Upper lobe of left lung (tissue), 6 donors: ENCODE measurements at places on chromosomes 11 and 22. TPM values are rescaled to one million over a fixed set of nuclear protein-coding genes. Genes with fewer than 3 reads are reported as not detected.

WT1 gene
- total RNA-seq: 1.1 TPM

GRCh38 chr11:74226907-74227306 lies 55.8 kb downstream of the PPME1 start:
- no peak for DNase-seq

- no peak for DNase-seq
Observed at GRCh38 chr11:33262011-33262645, 4.9 kb downstream of the HIPK3 start.

DNA sequence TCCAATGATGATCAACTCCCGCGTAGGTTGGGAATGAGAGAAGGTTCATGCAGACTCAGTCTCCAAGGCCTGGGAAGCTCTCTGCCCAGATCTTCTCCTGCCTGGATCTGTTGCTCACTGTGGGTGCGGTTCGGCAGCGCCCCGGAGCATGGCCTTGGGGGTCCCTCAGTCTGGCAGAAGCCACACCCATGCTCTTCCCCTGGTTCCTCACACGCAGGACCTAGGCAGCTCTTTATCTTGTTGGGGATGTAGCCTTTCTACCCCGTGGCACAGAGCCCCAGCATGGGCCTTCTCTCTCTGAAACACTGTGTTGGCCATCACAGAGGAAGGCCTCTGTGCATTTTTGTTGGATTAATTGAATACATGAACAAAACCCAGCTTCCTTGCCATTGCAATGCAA lies 1461.6 kb downstream of the BRD1 start:
- no peak for DNase-seq

GRCh38 chr22:38965614-38966379 lies 8.4 kb downstream of the APOBEC3A start:
- no peak for DNase-seq

GRCh38 chr11:125075242-125075625 lies 12.1 kb downstream of the SLC37A2 start:
- no peak for DNase-seq
